ENCODE measurements at places on chromosomes 1 and 21.

GRCh38 chr1:59752556-59753414 lies 62.0 kb upstream of the HOOK1 start:
- DNase-seq, result no peak

DNA sequence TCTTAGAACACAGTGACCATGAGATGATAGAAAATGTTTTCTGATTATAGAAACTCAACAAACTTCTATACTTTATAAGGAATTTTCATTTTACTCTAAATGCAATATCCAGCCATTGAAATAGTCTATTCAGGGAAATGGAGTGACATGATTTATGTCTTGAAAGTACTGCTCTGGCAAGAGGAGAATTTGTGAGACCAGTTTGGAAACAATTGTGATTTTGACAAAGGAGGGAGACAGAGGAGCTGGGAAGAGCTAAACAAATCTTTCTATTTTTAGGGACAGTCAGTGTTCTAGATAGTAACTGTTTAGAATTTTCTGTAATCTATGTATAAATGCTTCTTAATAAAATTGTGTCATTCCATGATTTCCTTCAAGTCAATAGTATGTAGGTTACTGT lies 252.3 kb downstream of the FMN2 start:
- peak; percentile 57 for DNase-seq

GRCh38 chr1:156026588-156026987 lies 5.8 kb upstream of the SSR2 start:
- DNase-seq, result no peak

GRCh38 chr1:3072391-3073185 lies 3.6 kb downstream of the PRDM16 start:
- no peak for DNase-seq

DNA sequence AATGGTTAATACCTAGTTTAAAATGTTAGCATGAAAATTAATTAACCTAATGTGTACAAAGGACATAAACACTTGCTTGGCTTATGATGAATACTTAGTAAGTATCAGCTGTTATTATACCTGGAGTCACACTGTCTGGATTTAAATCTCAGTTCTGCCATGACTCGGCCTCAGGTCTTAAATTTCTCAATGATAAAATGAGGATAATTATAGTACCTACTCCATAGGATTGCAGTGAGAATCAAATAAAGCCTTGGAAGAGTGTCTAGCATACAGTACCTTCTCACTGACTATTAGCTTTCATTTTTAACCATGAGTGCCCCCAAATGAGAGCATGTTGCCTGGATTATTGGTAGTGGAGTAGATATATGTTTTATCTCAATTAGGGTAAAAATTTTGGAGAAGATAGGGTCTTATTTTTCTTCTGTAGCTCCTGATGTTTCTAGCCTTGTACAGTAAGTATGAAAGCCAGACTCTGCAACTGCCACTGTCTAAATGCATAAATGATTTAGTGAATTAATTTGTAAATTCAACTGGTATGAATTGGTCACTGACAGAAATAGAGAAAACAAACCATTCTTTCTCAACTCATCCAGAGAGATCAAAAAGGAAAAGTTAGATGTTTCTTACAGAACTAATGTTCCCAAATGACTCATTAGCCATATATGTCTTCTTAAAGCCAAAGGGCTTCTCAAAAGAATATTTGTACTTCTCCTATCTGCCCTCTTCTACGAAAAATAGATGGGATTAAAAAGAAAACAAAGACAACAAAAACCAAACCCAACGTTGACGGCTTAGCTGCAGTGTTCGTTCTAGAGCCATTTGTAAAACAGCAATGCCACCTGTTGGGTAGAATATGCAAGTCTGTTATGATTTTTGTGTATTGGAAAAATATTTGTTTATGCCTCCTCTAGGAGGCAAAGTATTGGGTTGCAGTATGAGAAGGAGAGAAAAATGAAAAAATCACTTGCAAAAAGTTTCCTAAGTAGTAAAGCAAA lies 53.8 kb upstream of the MROH9 start:
- DNase-seq, result peak; percentile 64

DNA sequence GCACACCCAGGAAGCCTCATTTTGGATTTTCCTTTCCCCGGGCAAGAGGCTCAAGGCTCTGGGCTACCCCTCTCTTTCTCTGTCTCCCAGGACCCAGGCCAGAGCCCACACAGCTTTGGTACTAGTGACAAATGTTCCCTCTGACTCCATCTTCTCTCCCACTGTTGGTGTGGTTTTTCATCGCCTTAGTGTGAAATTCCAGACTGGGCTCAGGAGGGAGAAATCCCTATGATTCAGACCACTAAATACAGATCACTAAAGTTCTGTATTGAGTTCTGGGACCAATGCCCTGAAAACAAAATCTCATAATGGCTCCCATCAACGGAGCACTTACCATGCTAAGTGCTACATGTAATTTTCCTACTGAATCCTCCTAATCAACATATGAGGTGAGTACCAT lies 26.1 kb downstream of the IQGAP3 start:
- no peak for DNase-seq

DNA sequence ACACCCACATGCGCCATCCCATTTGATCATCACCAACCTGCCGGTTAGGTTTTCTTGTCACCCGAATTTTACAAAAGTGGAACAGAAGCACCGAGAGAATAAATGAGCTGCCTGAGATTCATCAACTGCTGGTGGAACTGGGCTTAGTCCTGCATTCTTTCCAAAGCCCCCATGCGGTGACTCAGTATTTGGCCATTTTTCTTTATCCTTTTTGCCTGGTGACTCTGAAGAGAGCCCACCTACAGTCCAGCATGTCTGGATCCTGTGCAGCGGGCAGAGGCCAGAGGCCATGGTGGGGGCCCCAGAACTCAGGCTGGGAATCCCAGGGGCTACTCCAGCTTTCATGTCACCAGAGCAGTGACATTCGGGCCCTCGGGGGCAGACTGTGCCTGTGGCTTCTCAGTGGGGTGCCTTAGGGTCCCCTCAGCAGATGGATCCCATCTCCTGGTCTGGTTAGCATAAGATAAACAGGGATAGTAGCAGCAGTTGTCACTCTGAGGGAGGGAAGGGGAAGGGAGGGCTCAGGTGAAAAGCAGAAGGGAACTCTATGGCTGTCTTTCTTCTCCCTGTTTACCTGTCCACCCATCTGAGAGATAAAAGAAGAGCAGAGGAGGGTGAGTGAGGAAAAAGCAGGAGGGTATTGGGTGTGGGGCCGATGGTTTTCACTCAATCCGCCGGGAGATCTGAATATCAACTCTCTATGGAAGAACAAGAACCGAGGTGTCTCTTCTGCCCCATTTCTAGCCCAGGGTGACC lies 63.2 kb downstream of the KIF26B start:
- no peak for DNase-seq

DNA sequence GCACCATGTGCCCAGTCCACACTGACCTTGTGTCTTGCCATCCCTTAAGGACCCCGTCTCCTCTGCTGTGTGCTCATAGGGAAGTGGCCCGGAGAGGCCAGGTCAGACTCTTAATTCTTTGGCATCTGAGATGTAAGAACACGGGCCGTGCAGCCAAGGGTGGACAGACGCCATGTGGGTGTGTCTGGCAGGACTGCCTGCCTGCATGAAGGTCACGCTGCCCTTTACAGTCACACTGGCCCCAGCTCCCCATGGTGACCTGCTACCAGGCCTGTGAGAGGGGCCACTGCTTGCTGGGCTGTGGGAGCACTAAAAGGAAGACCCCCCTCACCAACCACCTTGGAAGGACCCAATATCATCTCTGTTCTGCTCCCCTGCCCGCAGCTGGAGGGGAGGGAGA lies 17.7 kb downstream of the DHRS3 start:
- DNase-seq, result no peak

- DNase-seq, result no peak
These were observed 17.3 kb downstream of the DISC1 start for GRCh38 chr1:231643935-231644237.

DNA sequence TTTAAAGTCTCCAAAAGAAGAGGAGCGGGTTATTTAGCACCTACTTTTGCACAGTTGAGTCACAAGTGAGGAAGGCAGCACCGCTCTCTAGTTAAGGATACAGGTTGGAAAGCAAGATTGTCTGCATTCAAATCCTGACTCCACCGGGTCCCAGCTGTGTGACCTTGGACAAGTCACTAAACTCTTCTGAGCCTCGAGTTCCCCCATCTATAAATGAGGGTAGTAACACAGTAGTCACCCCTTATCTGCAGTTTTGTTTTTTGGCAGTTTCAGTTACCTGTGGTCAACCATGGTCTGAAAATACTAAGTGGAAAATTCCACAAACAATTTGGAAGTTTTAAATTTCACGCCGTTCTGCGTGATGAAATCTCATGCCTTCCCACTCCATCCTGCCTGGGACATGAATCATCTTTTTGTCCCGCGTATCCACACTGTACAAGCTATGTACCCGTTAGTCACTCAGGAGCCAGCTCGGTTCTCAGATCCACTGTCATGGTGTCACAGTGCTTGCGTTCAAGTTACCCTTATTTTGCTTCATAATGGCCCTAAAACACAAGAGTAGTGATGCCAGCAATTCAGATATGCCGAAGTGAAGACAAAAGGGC lies 49.4 kb downstream of the CAPZB start:
- peak; percentile 84 for DNase-seq

DNA sequence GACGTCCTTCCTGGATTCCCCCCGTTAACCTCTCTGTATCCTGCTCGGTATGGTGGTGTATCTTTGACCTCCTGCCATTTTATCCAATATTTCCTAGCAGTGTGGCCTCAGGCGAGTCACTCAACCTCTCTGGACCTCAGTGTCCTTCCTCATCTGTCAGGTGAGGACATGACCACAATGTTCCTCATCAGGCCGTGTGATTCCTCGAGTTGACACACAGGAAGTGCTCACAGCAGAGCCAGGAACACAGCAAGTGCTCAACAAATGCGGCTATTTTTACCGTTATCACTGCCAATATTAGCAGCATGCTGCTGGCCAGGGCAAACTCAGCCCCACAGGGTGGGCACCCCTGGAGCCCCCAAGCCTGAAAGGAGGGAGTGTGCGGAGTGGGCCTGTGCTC lies 450.2 kb downstream of the KIF26B start:
- peak; percentile 37 for DNase-seq

GRCh38 chr1:172135978-172136610 lies 284.4 kb upstream of the C1orf105 start:
- DNase-seq, result peak; percentile 76

DNA sequence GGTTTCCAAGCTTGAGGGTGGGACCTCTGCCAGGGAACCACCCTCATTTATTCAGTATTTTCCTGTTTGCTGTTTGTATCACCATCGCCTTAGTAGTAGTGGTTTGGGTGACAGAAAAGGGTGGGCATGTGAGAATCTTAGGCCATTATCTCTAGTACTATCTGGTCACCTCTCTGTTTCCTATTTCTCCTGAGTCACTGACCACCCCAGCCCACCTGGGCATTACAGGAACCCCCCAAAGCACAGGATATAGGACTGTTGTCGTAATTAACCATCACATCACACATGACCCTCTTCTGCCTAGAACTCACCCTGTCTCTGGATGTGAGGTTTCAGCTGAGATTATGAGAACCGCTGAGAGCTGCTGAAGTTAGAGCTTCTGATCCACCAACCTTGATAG lies 60.4 kb downstream of the IL23R start:
- no peak for DNase-seq

- DNase-seq, result no peak
These were observed 152.0 kb upstream of the ZRANB2 start for GRCh38 chr1:71232786-71233185.

GRCh38 chr1:232966663-232967062 lies 16.3 kb downstream of the NTPCR start:
- DNase-seq, result no peak

GRCh38 chr1:205954819-205955404 lies 11.7 kb upstream of the SLC26A9 start:
- no peak for DNase-seq

Data from EH (cell line).